ENCODE measurements at places on chromosomes 4 and X.

- no peak for DNase-seq
Observed at GRCh38 chrX:9370893-9371292, 94.0 kb upstream of the TBL1X start.

GRCh38 chrX:19954335-19955096 lies 36.3 kb downstream of the BCLAF3 start:
- DNase-seq: no peak

GRCh38 chrX:50626432-50626831 lies 155.8 kb upstream of the DGKK start:
- DNase-seq: no peak

DNA sequence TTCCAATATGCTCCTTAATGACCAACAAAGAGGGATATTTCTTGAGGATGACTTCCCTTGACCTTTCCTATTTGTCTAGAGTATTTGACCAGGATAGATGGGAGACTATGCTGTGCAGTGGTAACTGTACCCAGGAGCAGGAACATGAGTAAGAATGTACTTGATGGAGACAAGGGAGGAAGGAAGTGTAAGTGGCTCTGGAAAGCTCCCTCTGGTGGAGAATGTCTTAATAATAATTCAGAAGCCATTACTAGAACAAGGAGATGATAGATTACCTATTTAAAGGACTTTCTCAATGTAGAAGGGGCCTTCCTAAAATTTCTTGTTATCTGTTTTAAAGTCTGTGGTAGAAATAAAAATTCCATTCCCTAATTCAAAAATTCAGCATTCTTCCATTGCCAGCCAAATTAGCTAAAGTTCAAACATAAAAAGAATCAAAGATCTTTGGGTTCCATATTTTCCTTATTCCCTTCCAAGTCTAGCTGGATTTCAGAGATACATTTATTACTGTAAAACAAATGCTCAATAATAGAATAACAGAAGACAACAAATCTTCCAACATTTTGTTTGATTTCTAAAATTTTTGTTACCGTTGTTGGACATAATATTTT lies 83.8 kb downstream of the GRID2 start:
- DNase-seq: no peak

- DNase-seq: no peak
Observed at GRCh38 chr4:53961351-53961750, 103.1 kb downstream of the CHIC2 start.

GRCh38 chrX:152907084-152907651 lies 9.3 kb downstream of the ZNF185 start:
- no peak for DNase-seq

DNA sequence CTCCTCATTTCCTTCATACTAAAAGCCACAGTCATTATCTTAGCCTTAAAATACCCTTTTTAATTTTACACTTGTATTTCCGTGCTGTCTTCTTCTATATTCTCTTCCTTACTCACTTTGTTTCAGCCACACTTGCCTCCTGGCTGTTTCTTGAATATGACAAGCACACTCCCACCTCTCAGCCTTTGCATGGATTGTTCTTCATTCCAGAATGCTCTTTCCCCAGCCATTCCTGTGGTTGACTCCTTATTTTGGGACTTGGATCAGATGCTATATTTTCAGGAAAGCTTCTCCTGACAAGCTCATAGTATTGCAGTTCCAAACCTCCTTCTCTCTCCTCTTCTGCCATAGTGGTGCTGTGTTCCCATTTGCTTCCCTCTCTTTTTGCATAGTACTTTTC lies 291.3 kb downstream of the PDHA2 start:
- DNase-seq: no peak

DNA sequence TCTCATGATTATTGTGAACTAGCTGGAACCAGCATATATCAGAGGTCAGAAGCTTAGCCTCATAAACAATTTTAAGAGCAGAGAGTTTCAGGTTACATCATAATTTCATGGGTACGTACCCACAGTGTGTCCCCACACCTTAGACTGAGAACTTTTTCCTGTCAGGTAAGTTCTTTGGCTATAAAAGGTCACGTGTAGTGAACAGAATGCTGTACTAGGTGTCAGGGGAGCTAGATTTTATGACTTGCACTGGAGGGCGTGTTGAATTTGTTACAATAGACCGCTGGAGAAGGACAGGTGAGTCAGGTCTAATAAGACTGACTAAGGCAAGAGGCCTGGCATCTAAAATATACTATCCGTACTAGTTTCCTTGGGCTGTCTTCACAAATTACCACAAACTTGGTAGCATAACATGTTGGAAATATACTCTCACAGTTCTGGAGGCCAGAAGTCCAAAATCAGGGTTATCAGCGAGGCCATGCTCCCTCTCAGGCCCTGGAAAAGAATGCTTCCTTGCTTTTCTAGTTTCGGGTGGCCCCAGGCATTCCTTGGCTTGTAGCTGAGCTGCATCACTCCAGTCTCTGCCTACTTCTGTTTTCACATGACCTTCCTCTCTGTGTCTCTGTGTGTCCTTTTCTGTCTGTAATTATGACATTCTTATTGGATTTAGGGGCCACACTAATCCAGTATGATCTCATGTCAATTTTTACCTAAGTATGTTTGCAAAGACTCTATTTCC lies 512.0 kb upstream of the NR3C2 start:
- no peak for DNase-seq

- DNase-seq: no peak
Observed at GRCh38 chrX:120429776-120430540, 39.1 kb downstream of the LAMP2 start.

GRCh38 chr4:2925496-2925895 lies 37.7 kb downstream of the NOP14 start:
- no peak for DNase-seq

GRCh38 chrX:110419512-110419911 lies 60.9 kb downstream of the RTL9 start:
- no peak for DNase-seq

GRCh38 chr4:65007841-65008439 lies 598.7 kb upstream of the TECRL start:
- no peak for DNase-seq

DNA sequence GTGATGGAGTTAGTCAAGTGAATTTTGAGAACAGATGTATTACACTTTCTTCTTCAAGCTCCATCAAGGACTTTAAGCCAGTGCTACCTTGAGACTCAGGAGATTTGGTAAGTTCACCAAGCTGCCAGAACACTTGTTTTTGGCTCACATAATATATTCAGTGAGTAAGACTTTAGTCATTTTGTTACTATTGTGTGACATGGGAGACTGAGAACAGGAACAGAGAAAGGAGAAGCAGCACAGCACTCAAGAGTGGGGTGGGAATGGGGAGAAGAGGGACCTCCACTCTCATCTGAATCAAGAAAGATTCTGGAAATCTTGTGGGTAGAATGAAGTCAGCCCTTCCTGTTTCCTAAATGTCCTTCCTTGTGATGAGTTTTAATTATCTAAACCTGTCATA lies 87.3 kb upstream of the TET2 start:
- no peak for DNase-seq

- DNase-seq: no peak
Observed at GRCh38 chr4:152777488-152777887, 2.0 kb downstream of the TIGD4 start.

GRCh38 chr4:24488399-24489164 lies 95.8 kb downstream of the DHX15 start:
- DNase-seq: peak; percentile 8

- DNase-seq: no peak
Observed at GRCh38 chr4:14918336-14918735, 83.9 kb upstream of the CPEB2 start.

- DNase-seq: no peak
Observed at GRCh38 chr4:3112201-3112600, 37.7 kb downstream of the HTT start.

- DNase-seq: no peak
Observed at GRCh38 chr4:169117591-169118081, 107.6 kb upstream of the CBR4 start.

DNA sequence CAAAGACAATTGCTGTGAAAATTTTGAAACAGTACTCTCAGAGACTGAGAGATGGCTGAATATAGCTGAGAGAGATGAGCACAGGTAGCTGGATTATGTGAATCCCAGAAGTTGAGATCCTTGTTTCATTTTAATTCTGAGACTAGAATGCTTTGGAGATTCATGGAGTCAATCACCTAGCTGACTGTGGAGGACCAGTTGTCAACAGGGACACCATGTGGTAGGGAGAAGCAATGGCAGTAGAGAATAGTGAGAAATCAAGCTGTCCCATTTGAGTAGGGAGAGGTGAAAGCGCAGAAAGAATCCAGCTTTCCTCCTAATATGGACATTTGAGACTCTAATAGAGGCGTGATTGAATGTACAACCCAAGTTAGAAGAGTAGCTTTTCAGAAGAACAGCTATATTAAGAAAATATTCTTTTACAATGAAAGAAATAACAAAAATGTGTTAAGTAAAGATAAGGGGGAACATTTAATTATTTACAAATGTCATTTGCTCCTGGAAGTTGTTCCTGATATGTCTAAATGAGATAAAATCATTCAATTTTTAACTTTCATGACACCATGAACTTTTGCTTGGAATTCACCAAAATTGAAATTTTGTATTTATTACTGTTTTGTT lies 30.3 kb upstream of the GLRB start:
- no peak for DNase-seq

DNA sequence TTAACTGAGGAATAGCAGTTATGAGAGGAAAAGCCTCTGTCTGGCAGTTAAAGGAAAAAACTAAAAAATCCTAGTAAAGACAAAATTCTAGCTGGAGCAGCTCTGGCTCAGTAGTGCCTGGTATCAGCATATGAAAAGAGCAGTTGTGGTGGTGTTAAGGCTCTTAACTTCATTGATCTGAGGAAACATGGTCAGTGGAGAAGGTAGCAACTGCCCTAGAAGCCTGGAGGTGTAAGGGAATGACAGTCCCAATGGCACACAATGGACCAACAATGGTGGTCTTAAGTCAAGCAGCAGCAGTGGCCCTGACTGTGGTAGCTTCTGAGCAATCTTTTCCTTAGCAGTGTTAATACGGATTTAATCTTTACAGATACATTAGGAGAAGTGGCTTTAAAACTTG lies 189.6 kb upstream of the POF1B start:
- DNase-seq: no peak

DNA sequence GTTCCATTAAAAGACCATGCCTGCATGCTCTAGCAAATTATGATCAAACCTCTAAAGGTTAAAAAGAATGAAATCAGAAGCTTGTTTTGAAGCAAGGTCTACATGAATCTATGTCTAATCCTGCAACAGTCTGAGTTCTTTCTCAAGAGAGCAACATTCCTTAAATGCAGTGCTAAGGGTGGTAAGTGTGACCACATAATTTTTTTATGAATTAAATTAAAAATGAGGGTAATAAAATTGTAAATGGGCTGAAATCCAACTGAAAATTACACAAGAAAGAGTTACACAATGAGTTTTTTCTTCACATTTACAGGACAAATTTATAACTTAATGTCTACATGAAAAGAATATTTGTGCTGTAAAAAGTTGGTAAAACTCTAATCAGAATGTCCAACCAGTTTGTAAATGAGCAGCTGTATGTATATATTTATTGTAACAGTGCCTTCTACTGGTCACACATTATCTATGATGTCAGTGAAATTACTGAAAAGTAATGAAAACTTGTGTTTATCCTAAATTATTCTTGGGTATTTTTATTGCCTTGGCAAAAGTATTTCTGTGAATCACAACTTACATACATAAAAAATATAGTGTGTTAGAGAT lies 336.3 kb upstream of the PITX2 start:
- no peak for DNase-seq

- no peak for DNase-seq
Observed at GRCh38 chrX:11739776-11740175, 18.3 kb upstream of the MSL3 start.

- no peak for DNase-seq
Observed at GRCh38 chr4:170170861-170171260, 81.1 kb upstream of the AADAT start.

DNA sequence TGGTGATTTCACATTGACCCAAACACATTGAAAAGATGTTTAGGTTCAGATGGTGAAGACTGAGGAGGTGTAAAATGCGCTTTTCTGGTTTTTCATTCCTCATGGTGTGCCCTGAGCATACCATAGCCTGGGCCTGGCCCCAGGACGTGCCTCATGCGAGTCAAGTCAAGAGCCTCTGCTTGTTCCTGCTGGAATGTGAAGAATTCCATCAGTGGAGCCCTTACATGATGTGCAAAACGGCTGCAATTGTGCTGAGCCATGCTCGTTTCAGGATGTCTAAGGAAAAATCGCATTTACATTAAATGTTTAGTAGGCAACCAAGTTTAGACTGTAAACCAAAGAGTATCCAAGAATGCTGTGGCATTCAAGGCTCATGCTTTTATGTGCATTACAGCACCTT lies 34.9 kb downstream of the GYG2 start:
- DNase-seq: no peak

- DNase-seq: no peak
Observed at GRCh38 chr4:106010761-106011160, 115.5 kb downstream of the NPNT start.

DNA sequence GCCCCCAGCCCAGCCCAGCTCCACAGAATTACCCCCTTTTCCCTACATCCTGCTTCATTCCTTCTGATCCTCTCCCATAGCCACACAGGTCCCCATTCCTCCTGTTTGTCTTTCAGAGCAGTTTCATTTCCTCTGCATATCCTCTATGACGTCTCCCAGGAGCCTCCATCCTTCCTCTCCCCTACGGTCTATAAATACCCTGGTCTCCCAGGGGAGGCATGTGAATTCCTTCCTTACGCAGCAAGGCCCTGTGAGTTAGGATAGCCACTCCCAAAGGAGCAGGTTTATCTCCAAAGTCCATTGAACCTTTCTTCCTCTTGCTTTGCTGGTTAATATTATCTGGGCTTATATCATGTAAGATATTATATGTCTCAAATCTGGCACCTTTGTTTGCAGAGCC lies 8.4 kb upstream of the APLN start:
- no peak for DNase-seq

GRCh38 chrX:149531599-149531998 lies 9.2 kb upstream of the EOLA1 start:
- DNase-seq: no peak

- DNase-seq: no peak
Observed at GRCh38 chr4:154189346-154189745, 302.3 kb downstream of the DCHS2 start.

DNA sequence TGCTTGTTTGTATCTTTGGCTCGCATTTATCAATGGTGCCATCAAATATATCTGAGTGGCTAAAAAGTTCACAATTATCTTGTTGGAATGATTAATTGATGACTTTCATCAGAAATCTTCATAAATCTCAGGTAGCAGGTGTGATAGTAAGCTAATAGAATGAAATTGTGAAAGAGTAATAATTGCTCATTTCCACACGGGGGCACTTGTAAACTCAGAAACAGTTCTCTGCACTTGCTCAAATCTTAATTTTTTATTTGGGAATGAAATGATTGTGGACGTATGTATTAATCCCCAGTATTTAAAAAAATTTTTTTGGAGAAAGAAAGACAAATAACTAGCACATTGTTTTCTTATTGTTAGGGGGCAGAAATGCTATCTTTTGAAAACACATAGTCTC lies 132.8 kb downstream of the DTHD1 start:
- no peak for DNase-seq
